Vein endothelial cell (primary cell): ENCODE measurements at places on chromosomes 4 and X. TPM values are rescaled to one million over a fixed set of nuclear protein-coding genes. Genes with fewer than 3 reads are reported as not detected.

IRS4 gene
- total RNA-seq, result under 0.01 TPM in 1 of 2 replicates, not detected in the other

RASL11B gene
- total RNA-seq, result not detected in 2 replicates

CT45A7 gene
- not detected in 2 replicates for total RNA-seq

SSX4 gene
- total RNA-seq, result not detected in 2 replicates

TMEM271 gene
- total RNA-seq, result not detected in 2 replicates

RBM46 gene
- 0.10 TPM in 1 of 2 replicates, not detected in the other for total RNA-seq

AFF1 gene
- 34.2 and 36.3 TPM in 2 replicates for total RNA-seq

ADH7 gene
- total RNA-seq, result not detected in 2 replicates

PDLIM3 gene
- total RNA-seq, result 18.2 and 42.5 TPM in 2 replicates

SOD3 gene
- total RNA-seq, result not detected in 2 replicates

PSAPL1 gene
- not detected in 2 replicates for total RNA-seq

NAT8L gene
- under 0.01 TPM in 2 replicates for total RNA-seq

RBMX gene
- 280 and 315 TPM in 2 replicates for total RNA-seq

ADGRG2 gene
- total RNA-seq, result not detected in 2 replicates

MAGEE1 gene
- 1.3 and 1.4 TPM in 2 replicates for total RNA-seq
